ENCODE measurements at places on chromosomes 7 and 10.

DNA sequence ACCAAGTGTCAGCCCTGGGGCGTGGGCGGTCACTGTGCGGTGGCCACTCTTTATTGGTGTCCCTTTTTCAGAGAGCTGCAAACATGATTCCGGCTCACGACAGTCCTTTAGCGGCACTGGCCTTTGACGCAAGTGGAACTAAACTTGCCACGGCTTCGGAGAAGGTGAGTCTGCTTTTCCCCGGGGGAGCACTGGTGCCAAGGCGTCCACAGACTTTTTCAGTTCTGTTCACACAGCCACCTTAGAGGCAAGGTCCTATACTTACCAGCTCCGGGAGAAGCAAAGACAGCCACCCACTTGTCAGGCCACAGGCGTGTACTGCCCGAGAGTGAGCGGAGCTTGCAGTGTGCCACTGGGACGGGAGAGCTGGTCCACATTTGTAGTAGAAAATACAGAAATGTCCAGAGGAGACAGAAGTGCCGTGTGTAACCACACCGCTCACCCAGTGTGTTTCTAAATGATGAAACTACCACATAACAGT, 27.9 kb downstream of the WIPI2 start:
- no peak for DNase-seq

GRCh38 chr10:77079592-77080300, 557.9 kb downstream of the KCNMA1 start:
- no peak for DNase-seq

DNA sequence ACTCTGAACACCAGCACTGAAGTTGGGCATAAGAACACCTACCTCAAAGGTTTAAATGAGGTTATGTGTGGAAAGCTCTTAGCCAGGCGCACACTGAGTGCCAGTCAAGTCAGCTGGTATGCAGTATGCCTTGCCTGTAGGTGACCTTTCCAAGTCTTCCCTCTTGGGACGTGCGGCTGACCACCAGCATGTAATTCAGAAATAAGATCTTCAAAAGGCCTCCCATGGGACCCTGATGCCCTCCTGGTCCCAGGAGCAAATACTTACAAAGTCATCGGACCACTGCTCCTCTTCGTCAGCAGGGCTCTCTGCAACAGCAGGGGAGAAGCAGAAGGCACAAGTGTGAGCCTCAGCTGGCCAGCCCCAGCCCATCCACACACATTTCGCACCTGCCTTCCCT, 40.8 kb downstream of the BLNK start:
- DNase-seq = no peak

- no peak for DNase-seq
Measured at GRCh38 chr7:8442051-8442813, 8.8 kb downstream of the NXPH1 start.

DNA sequence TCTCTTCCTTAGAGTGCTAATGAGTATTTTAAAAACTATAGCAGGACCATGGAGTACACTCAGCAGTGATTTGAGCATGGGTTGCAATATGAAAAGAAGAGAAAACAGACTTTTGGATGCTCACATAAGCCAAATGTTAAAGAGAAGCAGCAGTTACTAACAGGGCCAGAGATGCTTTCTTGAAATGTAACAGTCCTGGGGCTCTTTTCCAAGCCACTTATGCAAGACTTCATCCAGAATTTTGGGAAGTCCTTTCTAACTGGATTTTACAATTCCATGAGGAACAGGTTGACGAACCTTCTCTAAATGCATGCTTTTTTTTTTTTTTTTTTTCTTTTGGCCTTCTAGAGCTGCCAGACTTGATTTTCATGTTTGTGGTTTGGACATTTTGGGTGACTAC, 282.0 kb downstream of the SEC23IP start:
- DNase-seq = no peak

DNA sequence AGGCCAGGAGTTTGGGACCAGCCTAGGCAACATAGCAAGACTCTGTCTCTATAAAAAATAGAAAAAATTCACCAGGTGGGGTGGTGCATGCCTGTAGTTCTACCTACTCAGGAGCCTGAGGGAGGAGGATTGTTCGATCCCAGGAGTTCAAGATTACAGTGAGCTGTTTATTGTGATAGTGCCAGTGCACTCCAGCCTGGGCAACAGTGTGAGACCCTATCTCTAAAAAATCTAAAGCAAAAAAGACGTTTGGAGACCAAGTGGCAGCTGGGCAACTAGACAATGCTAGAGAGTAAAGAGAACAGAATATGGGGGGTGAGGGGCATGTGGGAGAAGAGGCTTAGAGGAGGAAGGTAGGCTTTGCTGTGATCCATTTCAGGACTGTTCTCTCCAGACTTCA, 1.4 kb downstream of the PDSS1 start:
- no peak for DNase-seq

- no peak for DNase-seq
Measured at GRCh38 chr10:14683256-14683655, 91.4 kb downstream of the FAM107B start.

- DNase-seq = no peak
Measured at GRCh38 chr10:66189271-66189670, 736.6 kb upstream of the LRRTM3 start.

GRCh38 chr10:122199070-122199469, 72.0 kb upstream of the BTBD16 start:
- DNase-seq = no peak

- DNase-seq = peak; percentile 23
Measured at GRCh38 chr10:96292971-96293920, 11.0 kb upstream of the DNTT start.

GRCh38 chr7:77806425-77806824, 7.9 kb downstream of the PHTF2 start:
- DNase-seq = no peak

DNA sequence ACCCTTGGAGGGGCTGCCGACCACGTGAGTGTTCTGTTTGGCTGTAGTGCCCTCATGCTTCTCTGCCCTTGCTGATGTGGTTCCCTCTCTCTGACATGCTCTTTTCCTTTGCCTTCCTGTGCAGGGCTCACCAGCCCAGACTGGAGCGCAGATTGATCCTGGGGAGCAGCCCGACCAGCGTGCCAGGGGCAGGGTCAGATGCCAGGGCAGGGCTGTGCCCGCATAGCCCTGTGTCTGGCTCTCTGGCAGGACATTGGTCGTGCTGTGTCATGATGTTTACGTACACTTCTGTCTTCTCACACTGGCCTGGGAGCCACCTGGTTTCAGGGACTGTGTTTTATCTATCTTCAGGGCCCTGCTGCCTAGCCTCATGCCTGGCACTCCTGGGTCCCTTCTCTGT, 300.8 kb downstream of the CAMK1D start:
- no peak for DNase-seq

DNA sequence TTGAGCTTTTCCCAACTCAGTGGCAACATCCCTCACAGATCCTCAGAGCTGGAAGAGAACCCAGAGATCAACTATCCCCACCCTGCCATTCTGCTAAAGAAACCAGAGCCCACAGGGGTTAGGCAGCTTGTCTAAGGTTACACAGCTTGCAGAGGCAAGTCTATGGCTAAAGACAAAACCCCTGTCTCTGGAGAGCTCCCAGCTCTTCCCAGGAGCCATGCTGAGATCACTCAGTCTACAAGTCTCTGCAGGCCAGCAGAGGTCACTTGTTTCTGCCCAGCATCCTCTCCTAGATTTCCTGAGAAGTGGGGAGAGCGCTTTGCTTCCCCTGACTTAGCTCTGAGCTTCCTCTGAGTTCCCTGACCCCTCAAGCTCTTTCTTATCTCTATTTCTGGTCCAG, 28.5 kb upstream of the LOXL4 start:
- no peak for DNase-seq

All from CD4-positive, alpha-beta T cell treated with Interleukin-6 at 100 ng/mL for 8 hours (primary cell).